Effector memory CD4-positive, alpha-beta T cell (primary cell): ENCODE measurements at places on chromosomes 11 and 22.

GRCh38 chr11:30992513-30992849 lies 377.1 kb downstream of the DCDC1 start:
- DNase-seq = no peak

- no peak for DNase-seq
Measured at GRCh38 chr11:9250139-9250582, 15.0 kb downstream of the DENND5A start.

DNA sequence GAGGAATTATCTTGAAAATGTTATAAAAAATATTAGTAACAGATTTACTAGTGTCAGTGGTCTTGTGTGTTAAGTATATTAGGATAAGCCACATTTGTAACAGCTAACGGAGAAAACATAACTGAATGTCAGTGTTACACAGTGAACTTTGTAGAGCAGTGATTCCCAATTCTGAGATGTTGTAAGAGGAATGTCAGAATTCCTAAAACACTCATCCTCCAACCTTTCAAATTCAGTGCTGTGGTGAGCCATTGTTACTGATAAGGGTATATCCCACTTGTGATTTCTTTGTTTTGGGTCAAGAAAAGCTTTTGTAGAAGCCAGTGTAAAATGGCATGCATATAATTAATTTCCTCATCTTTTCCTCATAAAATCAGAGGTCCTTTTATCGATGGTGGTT lies 61.9 kb downstream of the ARHGEF12 start:
- no peak for DNase-seq

DNA sequence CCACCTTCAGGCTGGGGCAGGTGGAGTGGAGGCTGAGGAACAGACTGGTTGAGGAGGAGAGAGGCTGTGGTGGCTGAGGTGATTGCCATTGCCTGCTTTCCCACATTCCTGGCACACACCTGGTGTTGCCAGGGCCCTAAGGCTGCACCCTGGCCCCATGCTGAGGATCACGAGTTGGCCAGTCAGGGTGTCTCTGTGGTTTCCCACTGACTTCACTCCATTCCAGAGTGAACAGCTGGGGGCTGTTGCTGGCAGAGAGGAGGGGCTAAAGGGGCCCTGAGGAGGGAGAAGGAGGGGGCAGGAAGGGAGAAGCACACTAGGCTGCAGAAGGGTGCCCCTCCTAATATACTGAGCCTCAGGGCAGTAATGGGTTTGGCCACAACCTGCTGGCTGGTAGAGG lies 1.8 kb downstream of the TMEM86A start:
- DNase-seq = no peak

- DNase-seq = no peak
Measured at GRCh38 chr11:86511086-86511551, 136.4 kb downstream of the CCDC81 start.

GRCh38 chr11:110217223-110217877 lies 79.1 kb downstream of the RDX start:
- DNase-seq = no peak

- no peak for DNase-seq
Measured at GRCh38 chr11:111777094-111778046, 11.2 kb upstream of the PPP2R1B start.

DNA sequence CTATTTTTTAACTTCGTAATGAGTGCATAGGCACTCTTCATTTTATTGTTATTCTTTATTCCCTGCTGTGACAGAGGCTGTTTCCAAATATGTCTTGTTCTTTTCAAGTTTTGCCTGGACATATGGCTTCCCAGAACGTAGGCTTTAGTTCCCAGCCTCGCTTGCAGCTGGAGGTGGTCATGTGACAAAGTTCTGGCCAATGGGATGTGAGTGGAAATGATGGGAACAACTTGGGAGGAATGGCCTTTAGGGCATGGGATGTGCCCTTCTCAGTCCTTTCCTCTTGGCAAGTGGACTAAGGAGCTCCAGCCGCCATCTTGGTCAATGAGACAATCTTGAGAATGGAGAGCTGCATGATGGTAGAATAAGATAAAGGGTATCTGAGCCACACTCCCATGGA lies 70.8 kb upstream of the EIF3D start:
- DNase-seq = no peak

DNA sequence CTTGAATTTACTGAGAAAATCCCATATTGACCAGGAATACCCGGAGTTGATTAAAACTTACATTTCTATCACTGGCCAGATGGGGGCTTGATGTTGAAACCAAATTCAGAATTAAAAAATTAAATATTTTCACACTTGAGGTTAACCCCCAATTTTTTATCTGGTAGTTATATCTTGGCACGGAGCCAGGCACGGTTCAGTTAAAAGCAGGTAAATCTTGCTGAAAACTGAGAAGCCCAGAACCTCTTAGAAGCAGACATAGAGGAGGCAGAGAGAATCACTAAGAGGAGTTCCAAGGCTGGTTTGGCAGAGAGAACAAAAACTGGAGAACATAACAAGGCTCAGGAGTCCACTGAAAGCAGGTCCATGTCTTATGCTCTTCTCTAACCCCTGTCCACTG lies 77.7 kb downstream of the USP35 start:
- DNase-seq = no peak

DNA sequence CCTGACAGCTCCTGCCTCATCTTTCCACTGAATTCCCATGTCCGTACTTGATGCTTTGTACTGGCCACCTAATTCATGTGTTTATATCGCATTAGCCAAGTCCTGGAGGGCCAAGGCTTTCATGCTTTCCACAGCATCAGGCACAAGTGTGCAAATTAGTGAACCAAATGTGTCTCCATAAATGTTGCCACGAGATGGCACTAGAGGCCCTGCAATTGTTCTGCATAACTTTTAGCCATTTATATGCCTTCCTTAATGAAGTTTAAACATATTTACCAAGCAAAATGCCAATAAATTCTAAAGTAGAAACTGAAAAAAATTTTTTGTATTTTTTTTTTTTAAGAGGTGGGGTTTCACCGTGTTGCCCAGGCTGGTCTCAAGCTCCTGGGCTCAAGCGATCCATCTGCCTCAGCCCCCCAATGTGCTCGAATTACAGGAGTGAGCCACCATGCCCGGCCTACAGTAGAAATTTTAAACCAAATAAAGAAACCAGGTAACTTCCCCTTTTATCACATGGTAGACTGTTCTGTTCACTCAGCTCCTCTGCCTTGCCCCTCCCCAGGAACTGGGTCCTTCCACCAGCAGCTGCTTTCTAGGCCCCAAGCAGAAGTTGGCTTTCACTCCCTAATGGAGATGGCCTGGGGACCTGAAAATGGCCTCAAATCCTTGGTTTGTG lies 20.8 kb upstream of the IL18BP start:
- no peak for DNase-seq

GRCh38 chr11:8959546-8960166 lies 4.6 kb downstream of the TMEM9B start:
- DNase-seq = no peak

DNA sequence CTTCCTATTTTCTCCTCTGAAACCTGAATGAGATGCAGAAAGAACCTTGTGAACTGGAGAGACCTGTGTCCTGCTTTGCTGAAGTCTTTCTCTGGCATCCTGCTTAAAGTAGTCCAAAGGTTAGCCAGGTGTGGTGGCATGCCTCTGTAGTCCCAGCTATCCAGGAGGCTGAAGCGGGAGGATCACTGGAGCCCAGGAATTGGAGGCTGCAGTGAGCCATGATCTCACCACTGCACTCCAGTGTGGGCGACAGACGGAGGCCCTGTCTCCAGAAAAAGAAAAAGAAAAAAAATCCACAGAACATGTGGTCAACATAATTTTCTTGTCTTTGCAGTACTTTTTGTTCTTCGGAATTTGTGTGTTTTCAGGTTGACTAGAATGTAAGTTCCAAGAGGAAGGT lies 2.3 kb upstream of the KREMEN1 start:
- DNase-seq = no peak

- DNase-seq = no peak
Measured at GRCh38 chr11:1485504-1485885, 1.1 kb downstream of the MOB2 start.

DNA sequence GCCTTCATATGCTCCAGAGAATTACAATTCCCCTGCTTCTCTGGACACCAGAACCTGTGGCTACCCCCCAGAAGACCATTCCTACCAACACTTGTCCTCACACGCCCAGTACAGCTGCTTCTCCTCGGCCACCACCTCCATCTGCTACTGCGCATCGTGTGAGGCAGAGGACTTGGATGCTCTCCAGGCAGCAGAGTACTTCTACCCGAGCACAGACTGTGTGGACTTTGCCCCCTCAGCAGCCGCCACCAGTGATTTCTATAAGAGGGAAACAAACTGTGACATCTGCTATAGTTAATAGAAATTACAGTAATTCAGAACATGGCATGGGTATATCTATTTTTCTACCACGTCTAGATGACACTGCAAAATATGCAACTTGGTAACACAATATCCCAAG lies 9.8 kb downstream of the POU2AF3 start:
- DNase-seq = no peak

DNA sequence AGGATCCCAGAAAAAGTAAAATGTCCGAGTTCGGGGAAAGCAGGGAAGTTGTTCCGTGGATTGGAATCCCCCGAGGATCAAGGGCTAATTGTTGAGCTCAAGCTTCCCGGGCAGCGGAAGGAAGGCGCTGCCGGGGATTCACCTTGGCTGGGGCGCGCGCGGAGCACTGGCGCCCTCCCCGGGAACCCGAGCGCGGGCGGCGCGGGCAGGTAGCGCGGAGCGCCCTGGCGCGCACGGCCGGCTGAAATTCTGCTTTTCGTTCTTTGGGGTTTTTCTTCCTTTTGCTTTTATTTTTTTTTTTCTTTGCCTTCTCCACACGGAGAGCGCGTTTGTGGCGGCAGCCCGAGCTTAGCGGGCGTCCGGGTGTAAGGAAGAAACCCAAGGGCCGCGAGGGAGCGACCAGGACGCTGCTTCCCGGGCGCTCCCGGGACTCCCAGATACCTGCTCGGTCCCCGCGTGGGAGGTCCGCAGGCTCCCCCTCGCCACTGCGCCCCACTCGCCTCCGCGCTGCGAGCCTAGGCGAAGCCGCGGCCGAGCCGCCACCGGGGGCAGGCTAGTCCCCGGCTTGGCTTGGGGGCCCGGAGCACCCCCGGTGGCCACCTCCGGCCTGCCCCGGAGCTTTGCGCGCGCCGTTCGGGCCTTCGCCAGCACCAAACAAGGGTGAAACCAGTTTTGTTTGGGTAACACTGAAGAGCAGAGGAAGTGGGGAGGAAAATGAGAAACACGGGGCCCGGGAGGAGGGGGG lies 4.8 kb upstream of the IGF2 start:
- no peak for DNase-seq

GRCh38 chr11:117456027-117456720 lies 128.5 kb downstream of the CEP164 start:
- DNase-seq = no peak

DNA sequence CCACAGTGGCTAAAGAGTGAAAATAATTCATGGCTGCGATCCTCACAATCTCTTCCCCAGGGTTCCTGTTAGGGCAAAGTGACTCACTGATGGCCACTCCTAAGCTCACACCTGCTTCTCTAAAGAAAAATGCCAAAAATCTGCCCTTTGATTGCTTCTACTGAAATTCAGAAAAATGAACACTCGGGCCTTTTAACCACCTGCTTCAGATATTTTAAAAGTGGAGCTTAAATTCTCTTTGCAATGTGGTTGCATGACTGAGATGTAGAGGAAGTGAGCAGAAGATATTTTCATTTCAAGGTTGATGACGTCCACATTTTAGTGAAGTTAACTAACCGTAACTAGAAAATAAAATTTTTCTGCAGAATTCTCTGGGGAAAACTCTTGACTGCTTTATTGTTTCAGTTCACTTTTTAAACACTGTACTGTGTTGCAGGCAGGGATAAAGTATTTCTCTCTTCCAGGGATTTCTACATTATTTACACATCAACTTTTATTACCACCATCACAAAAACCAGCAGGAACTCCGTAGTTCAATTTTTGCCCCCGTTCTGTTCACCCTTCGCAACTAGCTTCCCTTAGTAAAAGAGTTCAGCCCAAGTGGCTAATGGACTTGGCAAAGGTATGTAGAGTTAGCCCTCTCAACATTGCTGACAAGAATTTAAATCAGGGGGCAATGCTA lies 8.5 kb downstream of the RAB30 start:
- no peak for DNase-seq

- DNase-seq = no peak
Measured at GRCh38 chr11:67420147-67420645, 4.7 kb downstream of the CARNS1 start.

DNA sequence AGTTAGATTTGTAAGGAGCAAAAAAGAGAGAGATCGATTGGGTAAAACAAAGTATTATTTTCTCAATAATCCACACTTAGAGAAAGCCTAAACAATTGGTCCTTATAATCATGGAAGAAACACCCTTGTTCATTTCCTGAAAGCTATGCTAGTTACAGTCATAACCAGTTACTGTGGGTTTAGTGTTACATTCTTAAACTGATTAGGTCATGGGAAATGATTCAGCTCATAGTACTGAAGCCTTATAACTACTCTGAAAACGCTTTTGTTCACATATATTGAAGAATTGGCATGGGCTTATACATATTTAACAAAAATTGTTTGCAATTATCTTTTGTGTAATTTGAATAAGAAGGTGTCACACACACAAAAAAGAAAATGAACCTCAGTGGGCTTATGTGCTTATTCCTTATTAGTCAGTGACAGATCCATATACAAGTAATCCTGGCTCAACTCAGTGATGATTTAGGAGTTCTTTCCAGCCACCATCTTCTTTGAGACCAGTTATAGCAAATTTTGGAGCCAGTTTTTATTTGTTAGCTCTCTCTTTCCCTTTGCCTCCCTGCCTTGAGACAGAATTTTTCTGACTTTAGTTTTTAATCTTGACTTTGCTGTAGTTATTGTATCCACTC lies 198.5 kb upstream of the CTSC start:
- DNase-seq = no peak

DNA sequence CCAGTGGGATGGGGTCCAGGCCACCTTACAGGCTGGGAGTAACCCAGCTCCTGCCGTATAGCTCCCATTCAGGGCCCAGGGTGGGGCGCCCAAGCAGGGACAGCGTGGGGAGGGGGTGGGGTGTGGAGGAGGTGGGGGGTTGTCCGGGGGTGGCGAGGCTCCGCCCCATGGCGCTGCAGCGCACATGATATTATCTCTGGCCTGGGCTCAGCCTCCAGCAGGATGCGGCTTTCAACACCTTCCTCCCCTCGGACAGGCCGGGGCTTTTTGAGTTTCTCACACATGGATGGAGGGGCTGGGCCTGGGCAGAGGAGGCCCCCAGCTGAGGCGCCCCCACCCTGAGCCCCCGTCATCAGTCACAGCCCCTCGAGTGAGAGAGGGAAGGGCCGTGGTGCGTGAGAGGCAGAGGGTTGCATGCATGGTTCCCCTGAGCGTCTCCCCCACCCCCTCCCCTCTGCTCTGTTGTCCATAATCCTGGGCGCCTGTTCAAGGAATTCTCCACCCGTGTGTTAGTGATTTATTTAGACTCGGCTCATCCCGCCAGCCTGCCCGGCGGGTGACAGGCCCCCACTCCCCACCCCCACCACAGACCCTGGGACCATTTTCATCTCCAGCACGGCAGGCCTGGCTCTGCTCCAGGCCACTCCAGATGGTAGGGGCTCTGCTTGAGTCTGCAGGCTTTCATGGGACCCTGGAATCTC lies 44.9 kb downstream of the WNT11 start:
- no peak for DNase-seq
